ENCODE measurements at places on chromosomes 11 and 22.

GRCh38 chr11:19656140-19656541 lies 56.5 kb upstream of the NAV2 start:
- no peak for DNase-seq

- DNase-seq: no peak
These were observed 8.3 kb upstream of the OR52E8 start for GRCh38 chr11:5865826-5866225.

DNA sequence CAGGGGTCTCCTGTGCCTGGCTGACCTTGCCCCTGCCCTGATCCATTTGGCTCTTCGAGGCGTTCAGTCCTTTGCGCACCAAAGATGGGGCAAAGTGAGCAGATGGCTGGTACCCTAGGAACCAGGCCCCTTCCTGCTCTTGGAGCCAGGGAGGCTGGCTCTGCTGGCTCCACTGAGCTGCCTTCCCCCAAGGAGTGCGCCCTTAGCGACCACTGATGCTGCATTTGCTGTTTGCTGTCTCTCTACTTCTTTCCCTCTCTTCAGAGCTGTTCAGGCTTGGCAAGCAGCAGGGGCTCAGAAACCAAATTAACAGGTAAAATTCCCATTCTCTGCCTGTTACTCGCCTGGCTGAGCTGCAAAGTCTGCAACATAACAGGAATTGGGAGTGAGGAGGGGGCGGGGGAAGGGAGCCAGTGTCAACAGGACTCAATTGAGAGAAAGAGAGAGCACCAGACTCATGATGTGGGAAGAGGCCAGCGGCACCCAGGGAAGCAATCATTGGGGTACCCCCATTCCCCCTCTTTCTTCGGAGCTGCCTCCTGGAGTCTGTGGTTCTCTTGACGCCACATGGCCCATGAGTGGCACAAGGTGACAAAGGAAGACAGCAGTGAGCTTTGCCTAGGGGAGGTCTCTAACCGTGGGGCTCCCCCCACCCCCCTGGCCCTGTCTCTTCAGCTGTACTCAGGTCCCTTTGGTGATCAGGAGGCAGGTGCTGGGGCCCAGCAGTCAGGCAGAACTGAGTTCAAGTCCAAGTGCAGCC lies 102.3 kb downstream of the TP53I11 start:
- DNase-seq: no peak

DNA sequence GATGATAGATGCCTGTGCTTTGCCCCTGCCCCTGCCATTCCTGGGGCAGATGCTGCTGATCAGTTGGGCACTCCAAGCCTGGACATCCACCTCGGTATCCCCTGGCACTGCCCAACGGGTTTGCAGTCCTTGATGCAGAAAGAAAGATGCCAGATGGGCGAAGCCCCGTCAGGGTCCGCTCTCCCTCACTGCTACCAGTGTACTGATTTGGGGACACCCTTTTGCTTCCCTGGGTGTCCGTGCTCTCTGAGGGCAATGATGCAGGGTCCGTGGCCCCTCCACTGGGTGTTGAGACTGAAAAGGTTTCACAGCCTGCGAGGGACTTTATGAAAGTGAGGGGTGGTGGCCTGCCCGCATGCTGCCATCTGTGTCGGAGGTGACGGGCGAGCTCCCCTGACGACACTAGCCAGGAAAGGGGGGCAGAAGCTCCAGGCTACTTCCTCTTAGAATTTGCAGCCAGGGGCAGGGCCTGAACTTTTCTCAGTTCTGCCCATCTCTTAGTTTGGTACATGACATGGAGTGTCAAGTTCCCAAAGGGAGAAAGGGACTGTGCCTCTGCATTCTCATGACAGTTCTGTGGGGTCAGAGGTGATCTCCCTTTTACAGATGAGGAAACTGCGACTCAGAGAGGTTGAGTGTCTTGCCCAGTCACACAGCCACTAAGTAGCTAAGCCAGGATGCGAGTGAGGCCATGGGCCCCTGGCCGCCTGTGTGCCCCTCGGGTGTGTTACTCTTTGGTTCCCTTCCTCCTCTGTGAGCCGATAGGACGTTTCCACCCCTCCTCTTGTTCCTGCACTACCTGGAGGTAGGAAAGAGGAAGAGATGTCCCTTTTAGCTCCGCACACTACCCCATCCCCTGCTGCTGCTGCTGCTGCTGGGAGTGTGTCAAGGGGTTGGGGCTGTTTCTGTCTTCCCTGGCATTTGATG lies 96.6 kb downstream of the BCR start:
- DNase-seq: no peak

DNA sequence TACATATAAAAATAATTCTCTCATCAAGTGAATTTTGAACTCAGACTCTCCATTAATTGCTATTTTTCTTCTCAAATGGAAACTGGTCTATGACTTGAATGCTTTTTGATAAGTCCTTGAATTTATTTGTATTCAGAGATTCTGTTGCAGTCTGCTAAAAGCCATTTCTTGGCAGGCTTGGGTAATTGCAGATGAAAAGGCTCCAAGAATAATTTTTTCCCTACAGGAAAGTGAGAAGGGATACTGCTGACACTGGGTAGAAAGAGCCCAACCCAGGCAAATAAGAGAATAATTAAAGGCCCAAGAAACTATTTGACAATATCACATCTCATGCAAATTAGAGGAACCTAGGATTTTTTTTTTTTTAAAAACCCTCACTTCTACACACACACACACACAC lies 246.5 kb upstream of the DDI1 start:
- no peak for DNase-seq
